Activated naive CD4-positive, alpha-beta T cell treated with anti-CD3 and anti-CD28 coated beads, Interleukin-2, amount 10 ng/mL, durations not matched to agents 7 days and 5 days (primary cell): ENCODE measurements at places on chromosomes 16 and 17.

DNA sequence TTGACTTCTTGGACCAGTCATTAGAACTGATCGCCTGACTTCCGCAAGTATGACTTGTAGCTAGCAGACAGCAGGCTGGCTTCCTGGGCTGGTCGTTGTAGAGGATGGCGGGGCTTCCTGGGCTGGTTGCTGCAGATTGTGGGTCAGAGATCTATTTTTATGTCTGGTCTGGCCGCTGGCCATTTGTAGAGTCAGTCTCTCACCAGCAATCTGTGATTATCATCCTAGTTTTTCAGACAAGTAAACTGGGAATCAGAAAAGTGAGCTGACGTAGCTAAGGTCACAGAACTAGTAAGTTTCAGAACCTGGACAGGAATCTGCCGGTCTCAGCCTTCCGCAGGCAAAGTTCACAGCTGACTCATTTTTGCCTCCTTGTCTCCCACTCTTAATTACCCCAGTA lies 19.1 kb downstream of the GPR142 start:
- no peak for DNase-seq

DNA sequence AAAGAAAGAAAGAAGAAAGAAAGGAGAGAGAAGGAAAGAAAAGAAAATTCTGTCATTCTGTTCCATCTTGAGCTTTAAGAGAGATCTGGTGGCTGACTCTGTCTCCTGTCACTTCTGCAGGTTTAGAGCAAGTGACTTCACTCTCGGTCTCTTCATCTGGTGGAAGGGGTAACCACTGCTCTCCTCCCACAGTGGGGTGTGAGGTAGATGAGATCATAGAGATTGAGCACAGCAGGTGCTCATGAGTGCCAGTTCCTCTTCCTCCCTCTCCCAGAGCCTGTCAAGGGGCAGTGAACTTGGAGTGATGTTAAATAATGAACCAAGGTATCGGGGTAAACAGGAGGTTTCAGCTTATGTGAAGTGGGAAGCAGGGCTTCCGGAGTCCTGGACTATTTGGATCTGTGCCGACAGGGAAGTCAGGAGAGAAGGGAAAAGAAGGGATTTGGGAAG lies 47.7 kb downstream of the BEAN1 start:
- DNase-seq, result peak; percentile 80

- no peak for DNase-seq
Observed at GRCh38 chr17:66337268-66337667, 34.9 kb downstream of the PRKCA start.

- peak; percentile 78 for DNase-seq
Observed at GRCh38 chr17:63419949-63420867, 25.9 kb downstream of the CYB561 start.

GRCh38 chr16:27254262-27254811 lies 14.2 kb downstream of the NSMCE1 start:
- DNase-seq, result no peak

- no peak for DNase-seq
Observed at GRCh38 chr17:57447990-57448758, 191.9 kb downstream of the MSI2 start.

- DNase-seq, result no peak
Observed at GRCh38 chr16:68910051-68910450, 66.7 kb downstream of the TANGO6 start.

GRCh38 chr16:24255456-24256371 lies at the start of gene CACNG3:
CACNG3 (plus strand) TSS chr16:24256335; CDS start chr16:24256755, 420 bp downstream.
- peak; percentile 84 for DNase-seq

- DNase-seq, result no peak
Observed at GRCh38 chr17:61343576-61343975, 56.1 kb upstream of the TBX2 start.

DNA sequence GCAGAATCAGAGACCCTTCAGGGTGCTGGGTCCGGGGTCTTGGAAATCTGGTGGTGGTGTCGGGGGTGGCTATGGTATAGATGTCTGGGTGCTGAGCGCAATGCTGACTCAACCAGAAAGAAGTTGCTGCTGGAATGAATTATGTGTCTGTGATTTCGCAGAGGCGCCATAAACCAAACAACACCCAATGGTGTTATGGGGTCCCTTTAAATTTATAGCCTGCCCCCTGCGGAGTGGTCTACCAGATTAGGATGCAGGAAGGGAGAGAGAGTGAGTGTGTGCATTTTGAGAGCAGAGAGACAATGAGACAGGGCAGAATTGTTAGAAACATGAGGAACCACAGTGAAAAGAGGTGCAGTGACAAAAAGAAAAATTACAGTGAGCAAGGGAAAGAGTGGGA lies 100.7 kb upstream of the CDH11 start:
- DNase-seq, result no peak

DNA sequence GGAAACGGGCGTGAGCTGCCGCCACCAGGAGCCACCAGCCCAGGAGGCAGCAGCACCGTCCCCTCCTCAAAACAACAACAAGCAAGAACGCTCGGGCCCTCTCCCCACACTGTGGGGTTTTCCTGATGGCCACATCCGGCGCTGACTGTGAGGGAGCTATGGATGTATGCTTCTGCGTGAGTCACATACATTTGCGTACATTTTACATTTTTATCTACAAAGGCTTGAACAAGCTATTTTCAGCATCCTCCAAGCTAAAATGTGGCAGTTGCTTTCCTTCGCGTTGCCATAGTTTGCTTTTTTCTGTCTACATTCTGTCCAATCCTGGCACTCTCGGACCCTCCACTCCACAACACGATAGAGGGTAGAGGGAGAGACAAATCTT lies 2.0 kb upstream of the ABR start:
- DNase-seq, result no peak

- no peak for DNase-seq
Observed at GRCh38 chr16:57341441-57342303, 16.9 kb upstream of the CCL22 start.

DNA sequence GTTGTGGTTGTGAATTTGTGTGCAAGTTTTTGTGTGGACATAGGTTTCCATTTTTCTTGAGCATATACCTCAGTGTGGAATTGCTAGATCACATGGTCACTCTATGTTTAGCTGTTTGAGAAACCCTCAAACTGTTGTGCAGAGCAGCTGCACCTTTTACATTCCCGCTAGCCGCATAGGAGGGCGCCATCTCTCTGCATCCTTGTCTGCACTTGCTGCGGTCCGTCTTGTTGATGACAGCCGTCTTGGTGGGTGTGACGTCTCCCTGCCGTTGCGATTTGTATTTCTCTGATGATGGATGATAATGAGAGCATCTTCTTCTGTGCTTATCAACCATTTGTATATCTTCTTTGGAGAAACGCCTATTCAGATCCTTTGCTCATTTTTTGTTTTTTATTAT lies 25.1 kb upstream of the IL17C start:
- DNase-seq, result no peak

DNA sequence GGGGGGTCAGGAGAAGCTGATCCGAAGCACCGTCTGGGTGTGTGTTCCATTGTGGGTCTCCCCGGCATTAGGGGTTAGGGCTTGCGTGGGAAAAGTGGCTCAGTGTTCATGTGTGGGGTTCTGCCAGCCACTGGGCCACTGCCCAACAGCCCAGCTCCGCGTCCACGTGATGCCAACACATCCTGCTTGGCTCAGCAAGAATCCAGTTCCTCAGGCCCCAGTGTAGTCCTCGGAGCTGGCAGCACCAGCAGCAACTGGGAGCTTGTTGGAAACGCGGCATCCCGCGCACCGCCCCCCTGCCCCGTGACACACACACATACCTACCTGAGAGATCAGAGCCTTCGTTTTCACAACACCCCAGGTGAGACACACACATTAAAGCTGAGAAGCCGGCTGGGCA lies 18.9 kb downstream of the LGALS9 start:
- no peak for DNase-seq

DNA sequence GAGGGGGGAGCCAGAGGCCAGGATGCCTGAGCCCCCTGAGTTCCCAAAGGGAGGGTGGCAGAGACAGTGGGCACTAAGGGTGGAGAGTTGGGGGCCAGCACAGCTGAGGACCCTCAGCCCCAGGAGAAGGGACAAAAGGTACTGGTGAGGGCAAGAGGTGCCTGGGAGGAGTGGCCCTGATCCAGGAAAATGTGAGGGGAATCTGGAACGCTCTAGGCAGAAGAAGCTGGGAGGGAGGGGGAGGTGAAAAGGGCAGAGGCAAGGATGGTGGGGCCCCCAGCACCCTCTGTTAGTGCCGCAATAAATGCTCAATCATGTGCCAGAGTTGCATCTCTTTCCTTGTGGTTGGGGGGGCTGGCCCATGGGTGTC lies 1.1 kb downstream of the TCAP start:
- DNase-seq, result no peak

DNA sequence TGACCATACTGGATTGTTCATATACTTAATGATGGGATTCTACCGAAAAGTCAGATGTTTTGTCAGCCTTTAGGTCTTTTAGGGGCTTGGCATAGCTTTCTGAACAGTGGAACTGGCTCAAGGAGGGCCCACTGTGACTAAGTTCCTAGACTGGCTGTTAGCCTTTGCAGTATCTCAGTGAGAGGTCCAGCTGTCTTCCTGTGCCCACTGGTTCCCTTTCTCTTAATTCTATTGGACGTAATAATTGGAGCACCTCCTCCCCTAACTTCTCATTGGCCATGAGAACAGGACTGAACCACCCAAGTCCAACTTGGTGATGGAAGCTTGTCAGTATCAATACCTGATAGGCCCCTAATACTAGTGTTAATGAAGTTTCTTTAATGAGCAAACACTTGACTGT lies 13.5 kb downstream of the KPNA2 start:
- no peak for DNase-seq

GRCh38 chr16:71945616-71946015 lies 50.3 kb downstream of the IST1 start:
- DNase-seq, result no peak

- no peak for DNase-seq
Observed at GRCh38 chr16:72128701-72129100, 35.1 kb downstream of the DHX38 start.

DNA sequence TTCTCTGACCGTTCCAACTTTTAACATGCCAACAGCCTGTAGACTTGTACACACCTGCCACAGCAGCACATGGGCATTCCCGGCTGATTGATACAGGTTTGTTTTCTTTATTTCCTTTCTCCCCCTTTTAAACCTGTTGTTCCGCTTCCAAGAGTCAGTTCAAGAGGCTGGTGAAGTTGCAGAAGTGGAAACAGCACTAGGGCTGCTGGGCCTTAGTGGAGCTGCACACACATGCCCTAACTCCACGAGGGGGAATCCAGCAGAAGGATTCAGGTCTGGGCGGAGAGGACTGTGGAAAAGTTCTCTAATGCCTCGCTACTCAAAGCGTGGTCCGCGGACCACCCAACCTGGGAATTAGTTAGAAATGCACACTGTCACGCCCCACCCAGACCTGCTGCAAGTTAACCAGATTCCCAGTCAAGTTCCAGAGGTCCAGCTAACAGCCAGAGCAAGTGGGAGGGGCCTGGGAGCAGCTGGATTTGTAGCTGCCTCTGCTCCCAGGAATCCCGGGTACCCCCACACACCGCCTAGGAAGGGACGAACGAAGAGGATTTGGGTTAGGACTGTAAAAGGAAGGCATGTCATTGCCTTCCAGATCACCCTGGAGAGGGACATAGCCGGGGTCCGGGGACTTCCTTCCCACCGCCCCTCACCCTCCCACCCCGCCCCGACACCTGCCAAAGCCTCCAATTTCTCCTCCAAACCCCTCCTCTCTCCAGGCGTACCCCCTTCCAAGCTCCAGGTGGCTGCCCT lies 542 bp downstream of the SLC39A11 start:
- peak; percentile 24 for DNase-seq

DNA sequence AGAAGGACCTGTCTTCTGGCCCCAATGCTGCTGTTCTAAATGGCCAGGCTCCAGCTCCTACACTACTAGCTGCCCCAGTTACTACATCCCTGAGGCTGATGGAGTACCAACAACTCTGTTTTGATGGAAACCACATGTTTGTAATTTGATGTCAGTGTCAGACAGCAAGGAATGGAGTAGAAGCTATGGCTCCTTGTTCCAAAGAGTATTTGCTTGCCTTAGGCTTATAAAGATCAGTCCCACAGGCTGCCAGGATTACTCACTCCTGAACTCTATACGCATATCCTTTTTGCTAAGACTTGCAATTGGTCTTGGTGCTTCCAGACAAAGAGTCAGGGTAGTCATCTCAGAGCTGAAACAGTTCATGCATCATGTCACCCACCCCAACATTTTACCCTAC lies 139.6 kb downstream of the HS3ST3A1 start:
- no peak for DNase-seq
